Erythroblast (primary cell): ENCODE measurements at places on chromosomes 2 and 18.

- DNase-seq = no peak
Measured at GRCh38 chr2:54384301-54385203, 71.6 kb upstream of the SPTBN1 start.

DNA sequence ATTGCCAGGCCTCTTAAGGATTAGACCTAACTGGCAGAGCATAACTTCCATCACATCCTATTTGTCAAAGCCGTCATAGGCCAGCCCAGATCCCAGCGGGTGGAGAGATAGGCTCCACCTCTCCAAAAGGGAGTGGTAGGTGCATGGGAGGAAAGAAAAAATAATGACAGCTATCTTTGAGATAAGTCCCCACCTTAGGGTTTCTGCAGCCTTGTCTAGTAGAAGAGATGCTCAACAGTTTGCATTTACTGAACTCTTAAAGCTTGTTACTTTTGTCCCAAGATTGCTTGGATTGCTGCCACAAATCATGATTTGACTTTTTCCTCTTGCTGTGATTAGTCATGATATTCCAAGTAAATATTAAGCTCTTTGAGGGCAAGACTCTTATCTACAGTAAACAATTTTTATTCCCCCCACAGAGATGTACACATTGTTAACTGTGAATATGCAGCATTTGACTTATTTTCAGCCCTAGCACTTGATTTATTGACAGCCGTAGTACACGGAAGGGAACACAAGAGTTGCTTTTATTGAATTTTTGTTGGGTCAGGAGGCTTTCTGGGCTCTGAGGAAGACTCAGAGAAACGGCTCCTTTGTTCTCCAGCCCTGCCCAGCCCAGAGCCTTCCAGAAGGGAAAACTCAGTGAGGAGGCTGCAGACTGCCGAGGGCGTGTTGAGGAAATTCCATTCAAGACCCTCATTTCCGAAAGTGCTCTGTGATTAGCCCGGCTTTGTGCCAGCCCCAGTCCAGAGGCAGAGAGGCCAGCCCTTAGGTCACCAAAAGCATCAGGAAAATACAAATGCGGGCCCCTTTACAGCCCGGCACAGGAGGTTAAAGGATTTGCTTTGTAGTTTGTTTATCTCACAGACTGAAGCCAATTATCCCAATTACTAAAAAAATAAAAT is 75.5 kb upstream of the ZNF532 start:
- DNase-seq = peak; percentile 34

DNA sequence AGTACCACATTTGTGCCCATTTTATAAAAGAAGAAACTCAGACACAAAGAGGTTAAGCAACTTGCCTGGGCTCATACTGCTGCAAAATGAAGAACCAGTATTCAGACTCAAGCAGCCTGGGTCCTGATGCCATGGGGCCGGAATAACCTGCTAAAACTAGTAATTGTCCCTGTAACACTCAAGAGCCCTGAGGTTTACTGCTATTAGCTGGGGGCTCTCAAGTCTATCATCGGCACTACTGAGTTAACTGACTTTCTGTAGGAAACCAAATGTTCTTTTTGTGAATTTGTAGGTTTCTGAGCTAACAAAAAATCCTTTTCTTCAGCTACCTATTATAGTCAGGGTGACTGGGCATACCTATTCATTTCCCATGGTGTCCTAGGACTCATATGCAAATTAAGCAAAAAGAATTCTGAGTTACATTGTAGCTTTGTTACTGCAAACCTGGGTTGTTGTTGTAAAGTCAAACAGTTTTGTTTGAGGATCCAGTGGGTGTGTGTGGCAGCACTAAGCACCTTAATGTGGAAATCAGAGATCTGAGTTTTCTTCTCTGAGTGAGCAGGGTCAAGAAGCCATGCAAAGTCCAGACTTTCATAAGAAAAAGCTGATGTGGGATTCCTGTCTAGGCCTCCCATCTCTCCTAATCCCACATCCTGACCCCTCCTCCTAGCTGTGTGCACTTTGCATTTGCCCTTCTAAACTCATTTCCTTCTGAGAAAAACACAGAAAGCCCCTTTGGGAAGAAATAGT is 72.4 kb upstream of the TNP1 start:
- DNase-seq = no peak

- DNase-seq = no peak
Measured at GRCh38 chr18:35634323-35634722, 52.8 kb downstream of the GALNT1 start.

DNA sequence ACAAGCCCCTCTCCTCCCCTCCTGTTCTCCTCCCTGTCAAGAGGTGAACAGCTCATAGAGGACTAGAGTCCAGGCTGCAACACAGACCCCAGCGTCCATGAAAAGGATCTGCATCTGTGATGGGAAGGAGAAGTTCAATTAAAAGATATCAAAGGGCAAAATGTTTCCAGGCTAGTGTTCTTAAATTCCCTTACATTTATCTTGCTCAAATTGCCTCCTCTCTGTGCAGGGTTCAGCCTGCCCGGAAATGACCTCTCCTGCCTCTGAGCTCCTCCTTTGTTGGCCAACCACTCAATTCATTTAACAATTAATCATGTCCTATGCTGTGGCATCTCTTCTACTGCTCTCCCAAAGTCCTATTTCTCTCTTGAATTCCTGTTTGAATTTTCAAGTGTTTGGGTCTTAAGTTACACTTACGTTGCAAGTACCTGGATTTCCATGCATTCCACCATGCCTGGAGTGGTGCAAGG is 105.3 kb downstream of the TSN start:
- DNase-seq = no peak

DNA sequence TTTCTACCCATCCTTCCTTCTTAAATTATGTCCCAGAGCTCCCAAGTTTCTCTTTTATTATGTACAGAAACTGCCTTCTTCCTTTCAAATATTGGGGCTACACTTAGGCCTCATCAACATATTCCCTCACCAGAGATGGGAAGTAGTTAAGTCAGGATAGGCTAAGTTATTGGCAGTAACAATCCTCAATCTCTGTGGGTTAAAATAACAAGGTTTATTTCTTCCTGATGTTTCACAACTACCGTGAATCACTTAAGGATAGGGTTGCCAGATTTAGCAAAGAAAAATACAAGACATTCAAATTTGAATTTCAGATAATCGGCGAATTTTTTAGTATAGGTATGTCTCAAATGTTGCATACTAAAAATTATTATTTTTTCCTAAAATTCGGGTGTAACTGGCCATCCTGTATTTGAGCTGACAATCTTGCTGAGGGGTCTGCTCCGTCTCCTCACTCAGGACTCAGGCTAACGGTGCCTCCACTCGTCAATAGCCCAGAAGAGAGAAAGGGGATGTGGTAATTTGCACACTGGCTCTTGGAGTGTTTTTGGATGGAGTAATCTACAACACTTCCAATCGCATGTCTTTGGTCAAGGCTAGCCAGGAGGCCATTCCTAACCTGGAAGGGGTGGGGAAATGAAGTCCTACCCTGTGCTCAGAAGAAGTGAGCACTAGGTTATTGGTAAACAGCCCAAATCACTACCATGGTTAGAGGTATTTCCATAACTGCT is 91.7 kb downstream of the ACTR3 start:
- DNase-seq = no peak

GRCh38 chr18:50870138-50870845 is 8.6 kb upstream of the ME2 start:
- DNase-seq = no peak

DNA sequence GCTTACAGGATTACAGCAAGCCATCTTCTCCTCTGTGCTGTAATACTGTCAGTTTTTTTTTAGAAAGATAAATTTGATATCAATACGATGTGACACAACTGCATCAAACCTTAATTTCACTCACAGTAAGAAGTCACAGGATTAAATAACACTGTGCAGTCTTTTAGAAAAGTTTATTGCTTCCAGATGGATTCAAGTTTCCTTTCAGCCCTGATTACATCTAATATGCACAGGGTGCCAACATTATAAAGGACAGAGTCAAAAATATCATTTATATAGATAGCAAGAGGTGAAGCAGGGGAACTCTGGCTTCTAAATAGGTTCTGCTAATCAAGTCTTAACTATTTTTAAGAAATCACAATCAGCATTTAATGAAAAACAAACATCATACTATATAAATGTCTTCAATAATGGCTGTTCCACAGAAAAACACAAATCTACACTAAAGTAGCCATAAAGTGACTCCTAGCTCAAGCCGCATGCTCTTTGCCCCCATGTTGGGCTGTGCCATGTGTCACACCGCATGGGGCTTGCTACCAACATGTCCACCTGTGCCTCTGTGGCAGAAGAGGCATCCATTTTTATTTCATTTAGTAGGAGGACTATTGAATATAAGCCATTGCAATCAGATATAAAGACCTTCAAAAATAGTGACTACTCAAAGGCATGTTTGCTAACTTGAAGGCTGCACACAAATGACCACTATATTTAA is 35.0 kb downstream of the CERKL start:
- no peak for DNase-seq

- DNase-seq = peak; percentile 43
Measured at GRCh38 chr18:54358495-54359040, 862 bp downstream of the C18orf54 start.

DNA sequence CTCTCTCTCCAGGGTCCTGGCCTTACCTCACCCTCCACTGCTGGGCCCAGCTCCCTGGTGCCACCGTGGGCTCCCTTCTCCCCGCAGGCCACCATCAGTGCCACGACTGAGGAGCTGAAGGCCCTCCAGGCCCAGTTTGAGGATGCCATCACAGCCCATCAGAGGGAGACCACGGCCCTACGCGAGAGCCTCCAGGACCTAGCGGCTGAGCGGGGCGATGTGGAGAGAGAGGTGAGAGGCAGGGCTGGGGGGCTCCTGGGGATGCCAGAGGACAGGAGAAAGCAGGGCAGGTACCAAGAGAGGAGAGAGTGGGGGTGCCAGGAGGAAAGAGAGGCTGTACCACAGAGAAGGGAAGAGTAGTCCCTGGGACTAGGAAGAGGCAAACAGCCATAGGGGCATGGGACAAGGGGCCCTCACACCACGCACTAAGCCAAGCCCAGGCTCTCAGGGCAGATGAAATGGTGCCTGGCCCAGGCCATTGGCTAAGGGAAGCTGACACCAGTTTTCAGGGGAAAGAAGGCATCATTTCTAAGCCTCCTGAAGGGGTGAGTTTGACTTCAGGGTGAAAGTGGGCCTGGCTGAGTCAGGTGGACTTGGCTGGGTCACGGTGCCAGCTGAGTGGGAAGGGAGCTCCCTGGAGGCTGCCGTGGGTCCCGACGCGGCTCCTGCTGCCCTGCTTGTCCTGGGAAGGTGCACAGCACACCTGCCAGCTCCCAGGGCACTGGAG is 39.0 kb upstream of the SNED1 start:
- no peak for DNase-seq

DNA sequence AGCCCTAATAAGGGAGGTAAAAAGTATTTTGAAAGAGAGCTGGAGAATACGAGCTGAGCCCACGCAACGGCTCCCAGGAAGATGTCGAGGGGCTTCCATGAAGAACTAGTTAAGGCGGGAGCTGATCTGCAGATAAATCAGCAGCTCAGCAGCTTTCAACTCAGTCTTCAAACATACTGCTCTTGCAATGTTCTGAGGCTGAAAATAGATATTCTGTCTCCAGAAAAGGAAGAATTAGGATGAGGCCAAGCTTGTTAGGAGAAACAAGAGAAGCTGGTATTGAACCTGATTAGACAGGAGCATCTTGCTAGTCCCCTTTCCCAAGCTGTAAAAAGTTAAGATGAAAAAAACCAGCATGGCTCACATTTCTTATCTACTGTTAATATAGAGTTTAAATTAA is 91.1 kb downstream of the AFF3 start:
- DNase-seq = no peak

- peak; percentile 57 for DNase-seq
Measured at GRCh38 chr2:202015471-202015870, 18.2 kb upstream of the FZD7 start.

DNA sequence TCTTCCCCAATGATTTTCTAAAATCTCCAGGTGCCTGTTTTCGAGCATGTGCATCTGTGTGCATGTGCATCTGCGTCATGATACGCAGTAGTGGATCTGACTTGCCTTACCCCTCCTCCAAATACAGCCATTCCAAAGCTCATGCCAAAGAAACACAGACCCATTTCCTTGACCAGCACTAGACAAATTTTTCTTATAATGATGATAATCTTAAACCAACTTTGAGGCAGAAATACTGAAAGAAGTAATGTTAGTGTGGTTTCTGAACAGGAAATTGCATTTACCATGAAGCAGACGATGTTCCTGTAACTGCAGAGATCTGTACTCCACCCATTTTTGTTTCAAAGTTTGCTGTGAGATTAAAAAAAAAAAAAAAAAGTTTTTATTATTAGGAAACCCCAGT is 25.6 kb downstream of the CYTIP start:
- DNase-seq = no peak

- DNase-seq = peak; percentile 58
Measured at GRCh38 chr2:219520079-219520478, 5.8 kb downstream of the ASIC4 start.

GRCh38 chr18:8339952-8340351 is 269.3 kb upstream of the RAB12 start:
- DNase-seq = no peak

DNA sequence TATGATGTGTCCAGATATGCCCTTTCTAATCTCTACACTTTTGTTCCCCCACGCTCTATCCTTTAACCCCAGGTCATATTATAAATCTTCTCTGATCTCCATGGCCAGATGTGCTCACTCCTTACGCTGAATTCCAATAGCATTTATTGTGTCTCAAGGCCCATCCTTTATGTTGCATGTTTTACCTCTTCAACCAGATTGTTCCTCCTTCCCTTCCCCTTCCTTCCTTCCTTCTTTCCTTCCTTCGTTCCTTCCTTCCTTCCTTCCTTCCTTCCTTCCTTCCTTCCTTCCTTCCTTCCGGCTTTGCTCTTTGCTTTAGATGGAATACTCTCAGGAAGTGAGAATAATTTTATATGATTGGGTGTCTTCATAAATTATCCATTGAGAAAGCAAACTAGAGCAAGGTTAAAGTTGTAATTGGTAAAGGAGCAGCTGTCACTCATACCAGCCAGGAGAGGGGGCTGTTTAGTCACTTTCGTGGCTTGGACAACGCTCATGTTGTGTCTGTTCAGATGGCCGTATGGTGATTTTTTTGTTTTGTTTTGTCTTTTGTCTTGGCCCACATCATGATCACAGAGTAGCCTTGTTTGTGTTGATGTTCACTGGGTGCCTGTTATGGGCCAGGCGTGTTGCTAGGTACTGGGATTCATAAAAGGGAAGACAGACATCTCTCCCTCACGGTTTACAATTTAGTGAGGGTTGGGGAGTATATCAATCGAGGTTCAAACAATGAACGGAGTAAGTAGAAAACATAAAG is 68.0 kb downstream of the DAW1 start:
- peak; percentile 43 for DNase-seq

DNA sequence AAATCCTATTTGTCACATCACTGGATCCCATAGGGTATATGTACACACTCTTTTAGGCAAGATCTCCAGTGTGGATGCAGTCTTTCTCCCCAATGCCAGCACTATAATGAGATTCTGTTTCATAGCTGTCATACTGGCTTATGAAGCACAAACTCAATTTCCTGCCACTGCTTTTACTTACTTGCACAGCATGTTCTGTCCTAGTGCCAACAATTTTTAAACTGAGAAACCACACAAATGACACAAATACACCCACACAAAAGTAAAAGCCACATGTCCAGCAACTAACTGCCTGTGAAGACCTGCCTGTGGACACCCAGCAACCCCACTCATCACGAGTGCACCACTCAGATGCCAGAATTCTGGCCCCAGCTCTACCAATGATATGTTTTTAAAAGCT is 29.6 kb upstream of the RNU4ATAC start:
- DNase-seq = no peak
